ENCODE measurements at places on chromosomes 1 and 21.
A peak's percentile ranks its signal among the peaks of the same experiment; 100 is the strongest.

DNA sequence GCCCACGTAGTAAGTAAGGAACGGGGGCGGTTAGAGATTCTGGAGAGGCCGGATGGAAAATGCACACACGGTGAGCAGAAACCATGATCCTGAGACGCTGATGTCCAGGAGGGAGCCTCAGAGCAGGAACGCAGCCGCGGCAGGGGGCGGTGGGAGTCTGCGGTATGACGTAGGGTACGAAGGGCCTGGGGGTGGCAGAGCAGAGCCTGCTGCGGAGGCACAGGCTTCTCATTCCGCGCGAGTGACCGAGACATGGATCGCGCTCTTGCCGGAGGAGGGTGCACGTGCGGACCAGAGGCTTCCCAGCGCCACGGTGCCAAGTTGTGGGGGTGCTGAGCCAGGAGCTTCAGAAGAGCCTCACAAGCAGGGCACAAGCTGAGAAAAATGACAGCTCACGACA lies 176.2 kb downstream of the KIF26B start:
- no peak for DNase-seq

GRCh38 chr1:203744075-203744972 lies 20.7 kb upstream of the LAX1 start:
- peak; percentile 95 for DNase-seq

- peak; percentile 77 for DNase-seq
Measured at GRCh38 chr21:32826329-32827167, 55.0 kb upstream of the PAXBP1 start.

DNA sequence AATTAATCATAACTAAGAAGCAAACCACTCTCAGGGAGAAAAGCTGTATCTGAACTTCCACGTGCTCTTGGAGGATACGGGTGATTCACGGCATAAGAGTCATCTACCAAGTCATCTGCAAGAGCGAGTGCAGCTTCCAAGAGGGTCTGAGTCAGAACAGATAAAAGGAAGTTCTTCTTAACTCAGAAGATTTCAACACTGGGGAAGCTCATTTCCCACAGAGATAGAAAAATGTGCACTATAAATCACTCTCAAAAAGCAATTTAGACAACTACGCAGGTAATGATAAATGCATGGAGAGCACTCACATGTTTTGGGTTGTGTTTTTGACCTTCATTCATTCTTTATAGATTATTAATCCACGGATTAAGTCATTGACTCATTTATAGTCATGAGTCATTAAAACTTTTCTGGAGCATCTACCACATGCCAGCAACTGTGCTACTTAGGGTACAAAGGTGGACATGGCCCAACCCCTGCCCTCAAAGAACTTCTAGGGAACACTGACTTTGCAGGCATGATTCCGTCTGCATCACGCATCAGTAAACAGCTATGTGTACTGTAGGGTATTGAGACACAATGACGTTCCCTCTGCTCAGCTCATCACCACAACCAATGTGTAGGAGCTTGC lies 20.8 kb downstream of the KCNJ15 start:
- DNase-seq = no peak

DNA sequence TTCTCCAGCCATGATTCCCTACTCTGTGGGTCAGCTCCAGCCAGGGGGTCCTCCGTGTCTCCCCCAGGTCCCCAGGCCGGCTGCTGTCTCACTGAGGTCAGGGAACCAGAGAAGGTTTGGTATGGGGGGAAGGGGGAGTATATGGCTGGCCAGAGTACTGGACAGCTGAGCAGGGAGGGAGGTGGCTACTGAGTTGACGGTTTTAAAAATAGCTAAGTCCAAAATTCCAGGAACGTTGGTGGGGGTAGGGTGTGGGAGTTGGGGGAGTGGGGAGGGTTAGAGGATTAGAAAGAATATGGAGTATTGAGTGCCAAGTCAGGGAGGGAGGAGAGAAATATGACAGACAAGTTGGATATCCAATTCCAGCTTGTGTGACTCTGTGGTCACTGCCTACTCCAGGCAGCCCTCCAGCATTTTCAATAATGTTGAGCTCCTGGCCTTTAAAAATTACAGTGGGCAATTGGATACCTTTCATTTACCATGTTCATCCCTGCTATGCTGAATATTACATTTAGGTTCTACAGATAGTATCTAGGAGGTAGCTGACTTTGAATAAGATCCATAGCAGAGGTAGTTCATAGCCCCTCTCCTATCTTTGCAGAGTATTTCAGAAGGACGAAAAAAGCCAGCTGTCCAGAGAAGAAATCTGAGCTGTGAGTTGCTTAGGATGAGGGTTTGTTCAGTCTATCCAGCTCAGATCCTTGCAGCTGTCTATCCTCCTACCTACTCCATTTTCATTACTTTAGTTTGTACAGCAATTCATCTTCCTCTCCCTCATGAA lies at the start of gene HJV:
TSS of gene HJV (minus strand) at position 114 of the 781 bp plus-strand sequence. CDS start 1,504 bp downstream, outside the sequence.
- DNase-seq = no peak

- DNase-seq = no peak
Measured at GRCh38 chr1:16882986-16883385, 12.8 kb upstream of the RNU1-2 start.

GRCh38 chr1:168921629-168922028 lies 184.9 kb upstream of the ATP1B1 start:
- DNase-seq = peak; percentile 59

DNA sequence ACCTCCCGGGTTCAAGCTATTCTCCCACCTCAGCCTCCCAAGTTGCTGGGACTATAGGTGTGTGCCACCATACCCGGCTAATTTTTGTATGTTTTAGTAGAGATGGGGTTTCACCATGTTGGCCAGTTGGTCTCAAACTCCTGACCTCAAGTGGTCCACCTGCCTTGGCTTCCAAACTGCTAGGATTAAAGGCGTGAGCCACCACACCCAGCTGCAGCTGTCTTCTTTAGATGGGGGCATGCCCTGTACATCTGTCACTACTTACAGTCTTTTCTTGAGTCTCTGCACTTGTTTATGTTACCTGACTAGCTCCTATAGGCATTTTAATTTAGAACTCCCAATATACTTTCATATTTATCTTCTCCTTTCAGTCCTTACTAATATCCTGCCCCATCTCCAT lies 64.2 kb downstream of the SELENOF start:
- DNase-seq = no peak

DNA sequence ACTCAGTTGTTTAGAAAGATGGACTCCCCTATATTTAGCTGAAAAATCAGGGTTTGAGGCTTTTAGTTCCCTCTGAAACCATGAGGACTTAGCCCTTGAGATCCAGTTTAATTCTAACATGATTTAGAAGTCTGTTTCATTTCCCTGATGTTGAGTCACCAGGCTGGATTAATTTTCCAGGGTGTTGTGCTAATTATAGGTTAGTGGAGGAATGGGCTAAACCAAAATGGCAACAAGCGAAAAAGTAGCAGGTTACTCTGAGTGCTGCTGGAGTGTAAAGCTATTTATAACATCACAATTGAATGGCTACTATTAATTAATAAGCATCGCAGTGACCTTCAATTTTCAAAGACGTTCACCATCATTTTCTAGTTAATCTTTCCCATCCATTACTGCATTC lies 15.5 kb upstream of the USP24 start:
- DNase-seq = no peak

- DNase-seq = no peak
Measured at GRCh38 chr1:7760245-7760644, 10.9 kb upstream of the VAMP3 start.

DNA sequence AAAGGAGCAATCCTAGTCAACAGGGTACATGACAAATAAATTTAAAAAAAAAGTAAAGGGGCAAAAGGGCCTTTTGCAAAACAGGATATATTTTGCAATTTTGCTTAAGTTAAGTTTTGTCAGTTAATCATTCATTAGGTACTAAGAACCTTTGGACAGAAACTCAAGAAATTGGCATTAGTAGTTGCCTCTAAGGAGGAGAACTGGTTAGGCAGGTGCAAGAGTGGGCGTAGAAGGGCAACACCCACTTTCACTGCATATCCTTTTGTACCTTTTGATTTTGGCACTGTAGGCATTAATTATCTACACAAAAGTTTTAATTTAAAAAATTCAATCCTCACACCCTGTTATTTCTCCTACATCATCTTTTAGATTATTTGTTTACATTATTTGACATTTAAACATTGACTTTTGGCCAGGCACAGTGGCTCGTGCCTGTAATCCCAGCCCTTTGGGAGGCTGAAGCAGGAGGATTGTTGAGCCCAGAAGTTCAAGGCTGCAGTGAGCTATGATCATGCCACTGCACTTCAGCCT lies 4.3 kb downstream of the DDAH1 start:
- DNase-seq = no peak

- peak; percentile 66 for DNase-seq
Measured at GRCh38 chr1:227945891-227946623, 1.7 kb downstream of the WNT9A start.

GRCh38 chr21:45457161-45457831 lies 52.3 kb downstream of the COL18A1 start:
- no peak for DNase-seq

DNA sequence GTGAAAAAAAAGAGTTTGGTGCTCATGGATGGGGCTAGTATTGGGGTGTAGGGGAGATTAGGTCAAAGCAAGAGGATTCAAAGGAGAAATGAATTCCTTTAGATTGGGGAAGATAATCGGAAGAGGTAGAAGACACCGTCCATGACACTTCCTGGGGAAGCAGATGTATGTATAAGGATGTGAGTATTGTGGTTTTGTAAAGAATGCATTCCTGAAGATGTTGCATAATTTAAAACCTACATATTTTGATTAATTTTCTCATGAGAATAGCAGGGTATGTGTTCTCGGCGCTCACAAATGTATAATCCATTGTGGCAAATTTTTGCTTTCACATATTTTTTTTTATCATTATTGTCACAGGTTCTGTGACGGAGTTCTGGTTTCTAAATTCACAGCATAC lies 5.5 kb upstream of the LGALS8 start:
- DNase-seq = no peak

- no peak for DNase-seq
Measured at GRCh38 chr1:65393928-65394327, 26.5 kb upstream of the LEPR start.

DNA sequence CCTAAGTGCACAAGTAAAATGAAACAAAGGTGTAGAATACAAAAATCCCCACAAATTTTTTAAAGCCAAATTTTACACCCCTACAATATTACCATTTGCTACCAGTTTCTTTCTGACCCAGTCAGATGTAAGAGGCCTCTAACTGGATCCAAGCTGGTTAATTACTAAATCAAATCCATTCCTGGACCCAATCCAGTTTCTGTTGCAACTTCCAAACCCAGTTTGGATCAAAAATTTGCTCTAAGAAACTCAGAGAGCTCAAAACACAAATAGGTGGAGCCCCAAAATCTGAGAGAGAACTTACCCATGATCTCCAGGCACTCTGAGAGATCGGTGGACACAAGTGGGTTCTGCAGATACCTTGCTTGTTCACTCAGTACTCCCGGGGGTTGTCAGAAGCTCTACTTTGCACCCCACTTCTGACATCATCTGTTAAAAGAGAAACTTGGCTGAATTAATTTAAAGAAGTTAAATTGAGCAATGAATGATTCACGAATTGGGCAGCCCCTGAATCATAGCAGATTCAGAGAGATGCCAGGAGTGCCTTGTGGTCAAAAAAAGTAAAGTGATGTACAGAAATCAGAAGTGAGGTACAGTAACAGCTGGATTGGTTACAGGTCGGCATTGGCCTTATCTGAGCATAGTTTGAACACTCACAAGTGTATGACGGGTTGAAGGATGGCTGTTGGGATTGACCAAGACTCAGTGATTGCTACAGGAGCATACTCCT lies 448.0 kb downstream of the KCNT2 start:
- no peak for DNase-seq

GRCh38 chr1:157539568-157539967 lies 12.7 kb downstream of the FCRL5 start:
- no peak for DNase-seq
